8988T (cell line): ENCODE measurements at places on chromosomes 11 and 22.

DNA sequence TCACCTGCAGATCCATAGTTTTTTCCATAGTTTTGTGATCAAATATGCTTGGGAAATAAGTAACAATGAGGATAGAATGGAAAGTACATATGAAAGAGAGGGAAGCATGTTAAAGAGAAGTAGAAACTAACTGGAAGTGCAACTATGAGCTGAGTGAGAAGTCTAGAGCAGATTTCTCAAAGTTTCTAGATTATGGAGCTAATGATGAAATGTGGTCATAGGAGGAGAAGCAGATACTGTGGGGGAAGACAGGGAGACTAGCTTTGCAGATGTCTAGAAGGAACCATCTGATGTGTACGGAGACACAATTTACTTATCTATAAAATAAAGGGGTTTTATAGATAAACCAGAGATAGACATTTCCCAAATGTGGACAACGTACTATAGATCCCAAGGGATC, 37.1 kb downstream of the RELT start:
- no peak for DNase-seq

- no peak for DNase-seq
Measured at GRCh38 chr22:35021161-35021560, 44.8 kb upstream of the ISX start.

DNA sequence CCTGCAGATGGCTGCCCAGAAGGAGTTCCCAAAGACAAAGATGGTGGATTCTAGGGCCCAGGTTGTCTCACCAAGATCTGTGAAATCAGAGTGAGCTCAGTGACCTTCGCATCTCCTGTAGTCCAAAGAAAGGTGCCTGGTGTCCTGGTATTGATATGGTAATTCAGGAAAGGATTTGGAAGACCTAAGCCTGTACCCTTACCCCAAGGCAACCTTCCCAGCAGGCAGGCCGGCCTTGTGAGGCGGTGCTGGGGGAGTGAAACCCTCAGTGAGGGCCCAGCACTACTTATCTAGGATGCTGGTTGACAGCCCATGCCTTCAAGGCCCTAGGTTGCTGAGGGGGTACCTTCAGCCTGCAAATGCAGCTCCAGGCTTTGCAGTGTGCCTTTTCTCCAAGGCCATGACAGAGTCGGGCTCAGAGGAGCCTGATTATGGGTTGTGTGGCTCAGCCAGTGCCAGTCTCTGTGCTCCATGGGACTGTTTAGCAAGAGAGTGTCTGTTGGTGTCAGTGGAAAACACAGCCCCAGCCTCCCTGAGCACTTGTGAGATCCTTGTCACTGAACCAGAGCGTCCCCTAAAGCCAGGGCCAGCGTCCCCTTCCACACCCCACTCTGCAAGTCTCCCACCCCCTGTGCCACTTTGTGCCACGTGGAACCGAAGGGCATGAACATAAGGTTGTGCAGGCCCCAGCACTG, 72.8 kb upstream of the MYOD1 start:
- no peak for DNase-seq

DNA sequence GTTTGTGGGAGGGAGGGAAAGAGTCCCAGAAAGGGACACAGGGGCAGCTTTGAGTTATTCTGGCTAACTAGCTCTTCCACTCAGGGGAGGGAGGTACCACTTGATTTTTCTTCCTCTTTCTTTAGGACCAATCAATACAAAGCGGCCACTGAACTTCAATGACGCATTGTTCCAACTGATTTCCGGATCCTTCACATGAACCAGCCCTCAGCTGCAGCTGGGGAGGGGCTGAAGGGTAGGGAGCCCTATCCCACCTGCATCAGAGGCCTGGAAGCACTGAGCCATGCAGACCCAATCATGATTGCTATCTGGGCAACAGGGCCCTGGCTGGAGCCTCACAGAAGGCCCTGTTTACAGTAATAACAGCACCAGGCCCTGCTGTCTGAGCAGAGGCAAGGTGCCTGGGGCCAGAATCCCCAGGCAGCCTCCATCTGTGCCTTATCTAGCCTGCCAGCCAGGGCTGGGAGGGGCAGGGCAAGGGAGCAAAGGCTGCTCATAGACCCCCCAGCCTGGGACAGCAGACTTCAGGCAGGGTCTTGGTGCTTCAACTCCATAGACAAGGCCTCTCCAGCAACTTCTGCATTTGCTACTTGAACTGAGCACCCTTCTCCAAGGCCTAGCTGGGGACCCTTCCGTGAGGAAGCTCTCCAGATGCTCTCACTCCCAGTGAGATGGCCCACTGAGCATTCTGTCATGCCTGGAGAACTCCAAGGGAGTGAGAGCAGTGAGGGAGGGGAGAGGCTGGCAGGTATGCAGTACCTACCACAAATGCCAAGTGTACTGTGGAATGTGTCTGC, 22.5 kb downstream of the CLPB start:
- DNase-seq: no peak
